ENCODE measurements at places on chromosomes 13 and 19. TPM values are rescaled to one million over a fixed set of nuclear protein-coding genes. Genes with fewer than 3 reads are reported as not detected.

DNA sequence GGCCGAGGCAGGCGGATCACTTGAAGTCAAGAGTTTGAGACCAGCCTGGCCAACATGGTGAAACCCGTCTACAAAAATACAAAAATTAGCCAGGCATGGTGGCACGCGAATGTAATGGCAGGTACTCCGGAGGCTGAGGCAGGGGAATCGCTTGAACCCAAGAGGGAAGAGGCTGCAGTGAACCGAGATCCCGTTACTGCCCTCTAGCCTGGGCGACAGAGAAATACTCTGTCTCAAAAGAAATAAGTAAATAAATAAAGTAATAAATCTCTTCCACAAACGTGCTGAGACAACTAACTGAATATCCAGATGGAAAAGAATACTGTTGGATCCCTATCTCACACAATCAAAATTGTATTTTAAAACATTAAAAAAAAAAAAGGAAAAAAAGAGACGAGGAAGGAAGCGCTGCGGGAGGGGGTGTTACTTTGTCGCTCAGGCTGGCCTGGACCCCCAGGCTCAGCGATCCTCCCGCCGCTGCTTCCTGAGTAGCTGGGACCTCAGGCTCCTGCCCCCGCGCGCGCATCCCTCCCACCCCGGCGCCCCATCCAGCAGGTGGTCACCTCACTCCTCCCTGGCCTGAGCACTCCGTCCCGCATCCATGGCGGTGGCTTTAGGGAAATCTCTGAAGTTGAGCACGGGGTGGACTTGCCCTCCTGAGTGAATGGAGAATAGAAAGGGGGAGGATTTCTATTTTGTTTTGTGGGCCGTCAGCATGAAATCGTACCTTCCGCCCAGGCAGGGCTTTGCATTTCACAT, 628 bp upstream of the ZNF813 start:
- DNase-seq: no peak

GRCh38 chr19:32066056-32066455, 279.4 kb upstream of the ZNF507 start:
- no peak for DNase-seq

PCSK4 gene
- 1.8 TPM for total RNA-seq

JUNB gene
- 35.9 TPM for total RNA-seq

- DNase-seq: no peak
Measured at GRCh38 chr19:35404879-35405622, 34.2 kb downstream of the GPR42 start.

GRCh38 chr19:18419699-18420460, 682 bp downstream of the SSBP4 start:
- no peak for DNase-seq

- peak; percentile 51 for DNase-seq
Measured at GRCh38 chr19:4803736-4804695, 12.5 kb downstream of the FEM1A start.

SYNGR4 gene
- total RNA-seq: not detected

DNA sequence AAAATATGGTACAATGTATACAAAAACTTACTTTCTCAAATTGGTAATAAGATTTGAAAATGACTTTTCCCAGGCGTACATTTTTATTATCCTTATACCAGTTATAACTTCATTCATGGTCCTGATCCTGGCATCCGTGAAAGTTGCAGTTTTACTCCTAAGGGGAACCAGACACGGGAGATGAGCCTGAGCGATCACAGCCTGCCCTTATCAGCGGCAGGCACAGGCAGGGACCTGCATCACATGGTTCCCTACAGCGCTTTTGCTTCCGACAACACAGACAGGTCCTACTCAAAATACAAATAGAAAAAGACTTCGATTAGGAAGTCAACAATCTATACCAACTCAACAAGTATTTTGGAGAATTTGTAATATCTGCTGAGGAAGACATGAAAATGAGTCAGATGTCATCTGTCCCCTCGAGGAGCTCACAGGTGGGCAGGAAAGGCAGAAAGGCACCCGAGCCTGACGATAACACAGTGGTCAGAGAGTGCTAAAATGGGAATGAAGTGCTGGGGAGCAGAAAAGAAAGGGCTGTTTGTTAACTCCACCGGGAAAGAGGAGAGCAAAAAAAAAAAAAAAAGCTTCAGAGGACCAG, 93.4 kb downstream of the ABCC4 start:
- DNase-seq: no peak

- DNase-seq: no peak
Measured at GRCh38 chr13:57813651-57814050, 182.1 kb downstream of the PCDH17 start.

GRCh38 chr13:21557995-21558394, 46.0 kb downstream of the MICU2 start:
- DNase-seq: no peak

DNA sequence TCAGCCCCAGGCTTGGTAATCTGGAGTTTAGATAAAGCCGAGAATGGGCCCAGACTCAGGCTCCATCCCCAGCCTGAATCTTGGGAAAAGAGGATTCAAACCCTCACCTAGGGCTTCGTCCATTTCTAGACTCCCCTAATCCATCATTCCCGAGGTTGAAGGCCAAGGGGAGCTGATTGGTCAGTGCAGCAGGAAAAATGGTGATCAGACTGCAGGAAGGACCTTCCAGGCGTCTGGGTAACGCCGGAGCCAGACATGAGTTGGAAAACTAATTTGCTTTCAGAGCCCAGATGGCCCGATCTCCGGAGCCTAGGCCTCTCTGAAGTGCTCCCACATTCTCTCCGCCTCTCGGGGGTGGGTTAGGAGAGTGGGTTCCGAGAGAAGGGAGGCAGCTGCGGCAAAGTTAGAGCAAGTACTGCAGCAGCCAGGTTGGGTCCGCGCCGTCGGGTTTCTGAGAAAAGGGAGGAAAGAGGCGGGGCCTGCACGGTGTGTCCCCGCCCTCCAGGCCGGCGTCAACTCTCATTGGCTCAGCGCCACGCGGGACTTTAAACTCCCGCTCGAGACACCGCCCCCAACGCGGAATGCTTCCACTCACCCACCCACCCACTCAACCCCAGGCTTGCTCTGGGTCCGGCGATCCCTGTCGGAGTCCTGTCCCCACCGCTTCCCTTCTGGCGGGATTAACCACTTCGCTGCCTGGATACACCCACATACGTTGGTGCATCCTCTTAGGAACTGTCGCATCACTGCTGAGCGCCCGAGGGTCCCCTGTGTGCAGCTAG, 788 bp upstream of the RTBDN start:
- DNase-seq: peak; percentile 72

- peak; percentile 12 for DNase-seq
Measured at GRCh38 chr19:22052644-22053013, 345 bp downstream of the ZNF257 start.

DNA sequence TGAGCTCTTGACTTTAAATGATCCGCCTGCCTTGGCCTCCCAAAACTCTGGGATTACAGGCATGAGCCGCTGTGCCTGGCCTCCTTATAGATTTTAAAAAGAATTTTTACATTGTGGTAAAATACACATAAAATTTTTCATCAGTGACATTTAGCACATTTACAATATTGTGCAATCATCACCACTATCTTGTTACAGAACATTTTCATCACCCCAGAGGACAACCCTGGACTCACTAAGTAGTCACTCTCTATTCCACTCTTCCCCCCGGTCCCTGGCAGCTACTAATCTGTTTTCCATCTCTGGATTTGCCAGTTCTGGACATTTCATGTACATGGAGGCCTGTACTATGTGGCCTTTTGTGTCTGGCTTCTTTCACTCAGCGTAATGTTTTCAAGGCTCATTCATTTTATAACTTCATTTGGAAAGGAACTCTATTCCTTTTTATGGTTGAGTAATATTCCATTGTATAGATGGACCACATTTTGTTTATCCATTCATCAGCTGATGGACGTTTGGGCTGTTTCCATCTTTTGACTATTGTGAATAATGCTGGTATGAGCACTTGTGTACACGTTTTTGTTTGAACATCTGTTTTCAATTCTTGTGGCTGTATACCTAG, 19.9 kb downstream of the MEGF8 start:
- DNase-seq: no peak

PCP2 gene
- total RNA-seq: not detected

ZNF135 gene
- not detected for total RNA-seq

DNA sequence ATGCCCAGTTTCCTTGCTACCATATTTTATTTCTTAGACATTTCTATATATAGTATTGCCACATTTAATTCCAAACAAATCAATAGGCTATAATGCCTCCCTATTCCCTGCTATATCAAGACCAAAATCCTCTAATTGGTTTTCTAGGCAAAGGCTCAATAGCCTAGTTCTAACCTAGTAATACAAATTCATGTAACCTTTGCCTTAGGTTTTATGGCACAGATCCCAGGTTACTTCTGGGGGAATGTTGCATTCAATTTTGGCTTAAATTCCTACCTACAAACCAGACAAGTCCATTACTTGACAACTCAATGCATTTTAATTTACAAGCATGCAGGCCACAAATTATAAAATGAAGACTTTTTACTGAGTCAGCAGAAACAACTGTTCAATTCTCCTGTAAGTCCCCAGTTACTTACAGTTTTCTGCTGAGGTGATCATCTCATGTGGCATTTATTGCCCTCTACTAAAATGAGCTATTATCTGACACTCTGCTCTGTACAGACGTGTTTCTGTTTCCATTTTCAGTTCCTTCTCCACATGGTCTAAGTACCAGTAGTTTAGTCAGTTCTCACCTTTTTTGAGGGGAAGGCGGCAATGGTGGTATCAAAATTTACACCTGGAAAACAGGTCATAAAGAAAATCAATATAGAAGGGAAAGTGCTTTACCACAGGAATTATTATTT, 11.7 kb downstream of the KCNRG start:
- no peak for DNase-seq

GRCh38 chr13:100459747-100460146, 128.8 kb downstream of the GGACT start:
- no peak for DNase-seq

KIR3DL3 gene
- total RNA-seq: not detected

DNA sequence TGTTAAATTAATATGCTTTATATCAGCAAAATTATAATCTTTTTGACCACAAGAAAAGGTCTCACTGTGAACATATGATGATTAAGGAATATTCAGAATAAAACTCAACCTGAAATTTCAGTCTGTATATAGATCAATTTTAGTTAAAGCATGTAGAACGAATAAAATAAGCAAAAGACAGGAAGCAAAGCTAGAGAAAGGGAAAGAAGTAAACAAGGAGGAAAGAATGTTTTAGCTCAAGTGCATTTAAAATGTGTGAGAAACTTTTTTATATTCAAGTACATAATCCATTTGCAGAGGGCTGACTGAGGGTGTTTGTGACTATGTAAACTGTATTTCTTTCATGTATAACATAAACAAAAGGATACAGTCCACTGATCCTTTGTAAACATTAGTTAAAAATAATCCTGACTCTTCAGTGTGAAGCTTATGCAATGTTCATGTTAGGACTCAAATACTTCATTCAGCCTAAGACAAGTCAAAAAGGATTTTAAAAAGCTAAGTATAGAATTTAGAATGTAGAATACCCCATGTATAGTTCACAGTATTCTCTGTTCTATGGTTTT, 472.1 kb downstream of the DIAPH3 start:
- no peak for DNase-seq

DNA sequence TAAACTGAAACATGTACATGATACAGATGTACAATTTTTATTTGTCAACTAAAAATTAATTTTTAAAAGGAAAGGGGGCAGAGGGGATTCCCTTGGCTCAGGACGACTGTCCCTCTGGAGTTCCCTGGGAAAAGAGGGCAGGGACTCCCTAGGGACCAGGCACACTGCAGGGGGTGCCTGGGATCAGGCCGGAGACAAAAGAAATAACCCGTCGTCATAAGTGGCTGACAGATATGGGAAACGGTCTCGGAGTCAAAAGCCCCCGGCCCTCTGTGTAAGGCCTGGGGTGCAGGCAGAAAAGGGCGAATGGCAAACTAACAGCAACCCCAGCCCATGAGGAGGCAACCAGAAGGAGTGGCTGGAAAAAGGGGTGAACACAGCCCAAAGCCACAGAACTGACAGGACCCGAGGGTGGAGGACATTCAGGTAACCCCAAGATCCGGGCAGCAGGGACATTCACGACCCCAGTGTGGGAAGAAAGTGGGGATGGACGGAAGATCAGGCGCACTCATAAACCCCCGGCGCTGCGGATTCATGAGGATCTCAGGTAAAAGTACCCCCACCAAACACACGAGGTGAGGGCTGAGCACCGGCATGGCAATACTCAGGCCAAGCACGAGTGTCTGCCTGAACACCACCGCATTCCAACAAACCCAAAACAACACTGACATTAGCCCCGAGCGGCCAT, 6.7 kb downstream of the MLLT1 start:
- DNase-seq: no peak

STARD13 gene
- 0.06 TPM for total RNA-seq

ZNF296 gene
- not detected for total RNA-seq

HAUS8 gene
- total RNA-seq: 8.9 TPM

DNA sequence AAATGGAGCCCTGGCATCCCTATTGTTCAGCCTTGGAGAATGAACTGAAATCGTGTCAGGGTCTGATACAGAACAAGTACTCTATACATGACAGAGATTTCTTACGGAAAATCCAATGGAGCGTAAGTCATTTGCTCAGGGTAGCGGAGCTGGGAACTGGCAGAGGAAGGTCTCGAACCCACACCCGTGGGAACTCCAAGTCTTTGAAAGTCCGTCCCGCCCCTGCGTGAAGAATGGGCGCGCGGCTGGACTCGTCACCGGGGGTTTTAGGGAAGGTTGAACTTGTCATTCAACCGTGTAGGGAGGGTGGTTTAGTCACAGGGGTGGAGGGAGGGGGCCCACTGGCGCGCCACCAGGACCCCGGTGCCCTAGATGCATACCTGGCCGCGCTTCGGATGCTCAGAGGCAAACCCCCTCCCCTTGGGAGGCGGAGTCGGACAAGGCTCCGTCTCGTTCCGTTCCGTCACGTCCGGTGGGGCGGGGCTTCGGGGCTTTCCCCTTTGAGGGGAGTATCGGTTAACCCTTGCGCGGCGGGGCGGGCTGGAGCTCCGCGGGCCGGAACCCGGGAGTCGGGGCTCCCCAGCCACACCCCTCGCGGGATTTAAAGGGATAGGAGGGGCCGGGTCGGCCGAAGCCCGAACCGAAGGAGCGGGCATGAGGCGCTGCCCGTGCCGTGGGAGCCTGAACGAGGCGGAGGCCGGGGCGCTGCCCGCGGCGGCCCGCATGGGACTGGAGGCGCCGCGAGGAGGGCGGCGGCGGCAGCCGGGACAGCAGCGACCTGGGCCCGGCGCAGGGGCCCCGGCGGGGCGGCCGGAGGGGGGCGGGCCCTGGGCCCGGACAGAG, at the start of the genes COQ8B and ITPKC:
Gene COQ8B (minus strand): TSS at position 405 of the 843 bp plus-strand sequence. CDS start 2,254 bp downstream, outside the sequence.
Gene ITPKC (plus strand): TSS at position 631 of the 843 bp plus-strand sequence. CDS start 24 bp downstream, at position 655.
- peak; percentile 99 for DNase-seq

- no peak for DNase-seq
Measured at GRCh38 chr19:18526316-18526715, 4.4 kb upstream of the ELL start.

CEACAM16 gene
- total RNA-seq: not detected

GRCh38 chr19:55529636-55530234, 7.2 kb downstream of the SBK2 start:
- no peak for DNase-seq

GRCh38 chr19:40286971-40287421, 1.9 kb upstream of the AKT2 start:
- no peak for DNase-seq

MISP3 gene
- total RNA-seq: 2.8 TPM

SLC25A41 gene
- total RNA-seq: not detected

PPAN gene
- 77.4 TPM for total RNA-seq

All from G401 (cell line).